SJCRH30 (cell line): ENCODE measurements at places on chromosomes 3 and 15.

DNA sequence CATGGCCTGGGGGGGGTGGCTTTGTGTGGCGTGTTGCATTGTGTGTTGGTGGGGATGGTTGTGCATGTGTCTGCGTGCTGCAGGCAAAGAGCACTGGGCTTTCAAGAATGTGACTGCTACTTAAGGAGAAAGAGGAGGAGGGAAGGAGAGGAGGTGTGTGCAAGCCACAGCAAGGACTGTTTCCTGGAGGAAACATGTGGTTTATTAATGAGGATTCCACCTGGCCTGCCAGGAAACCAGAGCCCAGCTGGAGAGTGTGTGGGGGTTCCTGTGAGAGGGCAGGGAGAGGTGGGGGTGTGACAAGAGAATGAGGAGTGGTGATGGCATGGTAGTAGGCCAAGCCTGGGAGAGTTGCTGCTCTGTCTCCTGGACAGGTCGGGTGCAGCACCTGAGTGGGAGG, 258.1 kb upstream of the ROPN1 start:
- DNase-seq, result no peak

GRCh38 chr3:12869035-12869621, 27.8 kb upstream of the RPL32 start:
- peak; percentile 80 for DNase-seq

GRCh38 chr15:79478108-79478507, 46.0 kb downstream of the MINAR1 start:
- no peak for DNase-seq

- no peak for DNase-seq
These were observed 98.2 kb downstream of the MYH15 start for GRCh38 chr3:108412121-108412750.

DNA sequence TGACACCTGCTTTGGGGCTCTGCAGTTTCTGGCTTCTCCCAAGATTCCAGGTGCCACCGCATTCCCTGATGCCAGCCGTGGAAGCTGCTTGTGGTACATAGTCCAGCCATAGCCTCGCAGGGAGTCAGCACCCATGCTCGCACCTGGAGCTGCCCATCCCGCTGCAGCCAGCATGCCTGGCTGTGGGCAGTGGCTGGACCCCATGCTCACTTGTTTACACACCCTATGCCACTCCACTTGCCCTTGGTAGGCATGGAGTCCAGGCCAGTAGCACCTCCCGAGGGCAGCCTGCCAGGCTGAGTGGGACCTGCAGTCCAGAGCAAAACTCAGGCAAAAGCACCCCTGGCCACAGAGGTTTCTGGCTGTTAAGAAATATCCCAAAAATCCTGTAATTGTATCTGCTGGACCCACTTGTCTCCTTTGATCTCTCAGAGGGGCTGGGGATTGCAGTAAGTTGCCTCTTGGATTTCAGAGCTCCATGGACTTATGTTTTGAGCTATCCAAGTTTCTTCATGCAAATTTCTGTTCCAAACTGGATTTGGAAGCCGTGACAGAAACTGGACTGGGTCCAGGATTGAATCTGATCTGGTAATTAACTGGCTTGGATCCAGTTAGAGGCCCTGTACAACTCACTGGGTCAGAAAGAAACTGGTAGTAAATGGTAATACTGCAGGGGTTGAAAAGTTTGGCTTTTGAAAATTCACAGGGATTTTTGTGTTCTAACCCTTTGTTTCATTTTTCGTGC, 149.3 kb downstream of the FMN1 start:
- DNase-seq, result peak; percentile 46

- DNase-seq, result no peak
These were observed 15.5 kb upstream of the ZBED2 start for GRCh38 chr3:111610612-111611054.
